Kidney tubule cell (primary cell): ENCODE measurements at places on chromosomes 3 and 15.

GRCh38 chr15:91912336-91912735 lies 58.8 kb downstream of the SLCO3A1 start:
- DNase-seq = no peak

DNA sequence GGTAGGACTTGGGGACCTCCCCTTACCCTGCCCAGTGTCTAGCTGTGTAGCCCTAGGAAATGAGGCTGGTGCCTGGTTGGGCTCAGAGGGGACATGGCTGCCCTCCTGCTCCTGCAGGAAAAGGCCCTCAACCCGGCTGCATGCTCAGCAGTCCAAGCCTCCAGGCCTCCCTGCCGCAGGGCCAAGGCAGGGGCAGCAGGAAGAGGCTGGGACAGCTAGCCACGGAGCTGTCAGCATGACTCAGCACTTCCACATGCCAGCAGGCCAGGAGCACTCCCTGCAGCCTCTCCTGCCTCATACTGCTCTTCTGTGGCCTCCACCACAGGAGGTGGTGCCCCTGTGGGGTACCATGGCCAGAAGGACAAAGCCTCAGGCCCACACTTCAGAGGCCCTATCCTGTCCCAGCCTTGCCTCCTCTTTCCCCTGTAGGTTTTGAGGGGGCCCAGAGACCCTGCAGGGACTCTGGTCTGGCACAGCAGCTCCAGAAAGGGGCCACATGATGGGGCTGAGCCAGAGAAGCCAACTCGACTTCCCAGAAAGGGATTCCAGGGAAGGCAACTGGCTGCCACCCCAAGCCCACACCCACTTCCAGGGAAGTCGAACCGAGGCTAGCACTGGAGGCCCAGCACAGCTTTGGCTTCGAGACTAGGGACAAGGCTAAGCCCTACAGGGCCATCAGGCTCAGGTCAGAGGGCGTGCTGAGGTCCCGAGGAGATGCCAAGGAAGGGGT lies 19.5 kb downstream of the TKT start:
- DNase-seq = peak; percentile 93

DNA sequence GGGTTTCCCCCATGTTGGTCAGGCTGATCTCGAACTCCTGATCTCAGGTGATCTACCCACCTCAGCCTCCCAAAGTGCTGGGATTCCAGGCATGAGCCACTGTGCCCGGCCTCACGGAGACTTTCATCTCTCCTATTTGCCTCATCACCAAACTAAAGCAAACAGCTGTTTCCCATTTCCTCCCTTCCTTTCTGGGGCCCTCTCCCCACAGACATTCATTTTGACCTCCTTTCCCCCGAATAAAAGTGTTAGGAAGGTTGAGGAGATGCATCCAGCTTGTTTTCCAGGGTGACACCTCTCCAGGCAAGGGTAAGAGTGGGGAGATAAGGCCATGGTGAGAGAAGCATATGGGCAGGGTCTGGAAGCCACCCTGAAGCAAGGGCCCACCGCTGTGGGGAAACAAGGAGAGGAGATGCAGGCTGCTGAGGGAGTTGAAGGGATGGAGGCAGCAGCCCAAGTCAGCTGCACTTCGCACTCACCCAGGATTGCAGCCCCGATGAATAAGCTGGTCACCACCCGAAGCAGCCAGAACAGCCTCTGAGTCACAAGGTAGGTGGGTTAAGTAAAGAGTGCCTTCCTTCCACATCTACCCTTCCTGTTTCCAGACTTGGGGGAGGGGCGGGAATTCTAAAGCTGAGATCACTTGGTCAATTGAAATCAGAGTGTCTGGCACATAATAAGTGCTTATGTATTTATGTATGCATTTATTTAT lies 7.7 kb downstream of the DUOXA2 start:
- peak; percentile 93 for DNase-seq

DNA sequence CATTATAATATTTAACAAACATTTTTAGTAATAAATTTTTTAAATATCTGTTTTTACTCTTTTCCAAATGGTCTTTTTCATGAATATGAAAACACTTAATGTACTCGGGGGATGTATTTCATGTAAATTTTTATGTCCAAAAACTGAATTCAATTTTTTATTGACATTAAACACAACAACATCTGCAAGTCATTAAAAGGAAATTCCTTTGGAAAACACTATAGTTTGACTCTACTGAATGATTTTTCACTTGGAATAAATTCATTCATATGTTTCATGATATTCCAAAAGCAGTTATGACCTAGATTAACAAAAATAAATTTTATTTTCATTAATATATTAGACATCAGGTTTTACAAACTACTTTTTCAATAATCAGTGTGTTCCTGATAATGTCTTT lies 239.8 kb upstream of the AGTR1 start:
- DNase-seq = no peak

DNA sequence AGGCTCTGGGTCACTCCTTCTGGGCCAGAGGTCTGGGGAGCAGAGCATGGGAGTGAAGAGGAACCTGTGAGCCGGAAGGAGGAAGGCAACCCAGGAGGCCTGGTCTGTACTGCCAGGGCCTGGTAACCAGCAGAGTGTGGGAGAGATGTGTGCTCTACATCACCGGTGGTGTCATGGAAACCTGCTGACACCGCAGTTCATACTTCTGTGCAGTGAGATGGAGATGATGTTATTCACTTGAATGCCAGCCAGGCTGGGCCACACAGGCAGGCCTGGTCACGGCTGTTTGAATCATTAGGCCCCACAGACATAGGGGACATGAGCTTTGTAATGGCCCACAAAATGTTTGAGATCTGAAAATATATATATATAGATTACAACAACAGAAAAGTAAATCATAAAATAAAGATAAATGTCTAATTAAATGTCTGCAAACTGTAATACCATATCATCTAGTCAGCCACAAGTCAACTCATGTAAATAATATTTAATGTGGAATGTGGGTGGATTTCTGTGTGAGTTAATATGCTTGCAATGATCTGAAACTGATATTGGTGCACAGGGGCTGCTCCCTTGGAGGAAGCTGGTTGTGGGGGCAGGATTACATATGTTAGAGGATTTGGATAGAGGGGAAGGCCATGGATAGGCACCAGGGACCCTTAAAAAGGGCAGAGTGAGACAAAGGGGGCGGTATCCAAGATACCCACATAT lies 108.5 kb upstream of the PFN2 start:
- peak; percentile 96 for DNase-seq

- no peak for DNase-seq
Observed at GRCh38 chr3:58518291-58518789, 18.6 kb downstream of the ACOX2 start.
